Thoracic aorta (tissue), 2 donors: ENCODE measurements at places on chromosomes 3 and 15. TPM values are rescaled to one million over a fixed set of nuclear protein-coding genes. Genes with fewer than 3 reads are reported as not detected.

Gene LRRC2
- 0.42 TPM for total RNA-seq

Gene STAC
- 62.3 TPM for total RNA-seq

- H3K4me1 ChIP-seq = no peaks in the 10 kb centered on the region
- no peaks in the 10 kb centered on the region for H3K27me3 ChIP-seq
- no peak for DNase-seq
- H3K4me3 ChIP-seq = no peak overlapping the region
These were observed 76.0 kb downstream of the MTHFS start for GRCh38 chr15:79820820-79821219.

Gene RPL22L1
- total RNA-seq = 46.2 TPM

Gene C15orf39
- 22.7 TPM for total RNA-seq

DNA sequence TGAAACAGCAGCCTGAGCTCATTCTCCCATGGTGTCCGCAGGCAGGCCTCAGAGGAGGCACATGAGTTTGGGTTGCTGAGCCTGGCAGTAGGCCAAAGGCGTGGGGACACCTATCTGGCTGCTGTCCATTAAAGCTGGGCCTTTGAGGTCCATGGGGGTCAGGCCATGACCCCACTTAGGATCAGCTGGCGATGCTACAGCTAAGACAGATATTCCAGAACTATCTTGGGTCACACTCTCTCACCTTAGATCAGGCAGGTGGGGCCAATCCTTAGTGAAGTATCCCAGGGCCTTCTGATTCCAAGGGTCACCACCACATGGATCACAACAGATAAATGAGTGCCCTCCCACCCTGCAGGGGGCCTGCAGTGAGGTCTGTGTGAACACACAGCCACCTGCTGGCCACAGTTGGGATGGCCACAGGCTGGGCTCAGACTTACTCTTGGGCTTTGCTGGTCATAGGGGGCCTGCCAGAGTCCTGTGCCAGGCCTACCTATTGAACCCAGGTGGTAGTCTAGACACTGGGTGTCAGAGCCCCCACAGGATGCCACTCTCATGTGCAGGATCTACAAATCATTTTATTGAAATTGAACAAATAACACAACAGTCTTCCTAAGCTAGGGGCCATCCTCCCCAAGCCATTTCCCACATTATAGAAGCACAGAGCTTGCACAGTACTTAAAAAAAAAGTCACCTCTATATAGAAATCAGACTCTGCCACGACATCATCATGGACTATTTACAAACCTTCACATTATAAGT, 2.0 kb upstream of the HYAL2 start:
- H3K27me3 ChIP-seq = no peaks in the 10 kb centered on the region
- H3K27ac ChIP-seq = no peak overlapping the region
- H3K4me3 ChIP-seq = no peak overlapping the region
- H3K4me1 ChIP-seq = peaks cover 29% of the 10 kb centered on the region

GRCh38 chr3:184740509-184741258, 28.8 kb upstream of the MAGEF1 start:
- no peak for DNase-seq
- no peak overlapping the region for H3K27ac ChIP-seq
- no peak overlapping the region for H3K4me3 ChIP-seq

Gene PLXNB1
- 177 TPM for total RNA-seq

Gene SKIL
- total RNA-seq = 60.1 TPM

DNA sequence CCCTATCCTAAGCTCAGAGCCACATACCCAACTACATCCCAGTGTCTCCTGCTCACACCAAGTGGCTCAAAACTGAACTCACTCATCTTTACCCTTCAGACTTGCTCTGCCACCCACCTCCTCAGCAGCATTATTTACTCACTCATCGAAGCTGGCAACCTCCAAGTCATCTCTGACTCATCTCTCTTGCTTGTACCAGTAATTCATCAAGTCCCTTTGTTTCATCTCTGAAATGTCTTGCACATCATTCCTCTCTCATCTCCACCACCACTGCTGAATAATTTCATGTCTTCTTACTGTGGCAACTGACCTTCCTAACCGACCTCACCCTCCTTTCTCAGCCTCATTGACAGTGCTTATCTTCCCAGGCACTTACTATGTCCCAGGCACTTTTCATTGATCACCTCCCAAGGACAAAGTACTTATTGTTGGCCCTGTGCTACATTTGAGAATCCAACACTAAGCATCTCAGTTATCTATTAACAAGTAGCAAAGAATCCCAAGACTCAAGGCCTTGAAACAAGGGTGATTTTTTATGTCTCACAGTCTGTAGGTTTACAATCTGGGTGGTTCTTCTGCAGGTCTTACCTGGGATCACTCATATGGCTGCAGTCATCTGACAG, 82.0 kb downstream of the MRPL46 start:
- DNase-seq = no peak
- H3K36me3 ChIP-seq = no peaks in the 10 kb centered on the region
- no peaks in the 10 kb centered on the region for H3K4me1 ChIP-seq

Gene VWA5B2
- total RNA-seq = not detected

DNA sequence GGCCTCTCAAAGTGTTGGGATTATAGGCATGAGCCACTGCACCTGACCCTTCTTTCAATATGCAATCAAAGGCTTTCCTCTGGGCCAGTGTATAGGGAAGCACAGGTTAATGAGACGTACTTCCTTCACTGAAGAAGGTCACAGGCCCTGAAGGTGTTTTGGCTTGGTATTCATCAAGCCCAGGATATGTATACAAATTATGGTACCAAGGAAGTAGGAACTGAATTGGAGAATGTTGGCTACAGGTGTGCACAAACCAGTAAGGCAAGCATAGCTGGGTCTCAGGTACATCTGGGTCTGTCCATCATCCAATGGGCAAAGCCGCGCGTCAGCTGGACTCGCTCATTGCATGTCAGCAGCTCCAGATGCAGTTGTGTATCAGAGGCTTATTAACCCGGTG, 237.9 kb downstream of the ADAMTS17 start:
- no peak for DNase-seq
- H3K27ac ChIP-seq = no peak overlapping the region
- no peak overlapping the region for H3K4me3 ChIP-seq
- H3K27me3 ChIP-seq = no peaks in the 10 kb centered on the region

DNA sequence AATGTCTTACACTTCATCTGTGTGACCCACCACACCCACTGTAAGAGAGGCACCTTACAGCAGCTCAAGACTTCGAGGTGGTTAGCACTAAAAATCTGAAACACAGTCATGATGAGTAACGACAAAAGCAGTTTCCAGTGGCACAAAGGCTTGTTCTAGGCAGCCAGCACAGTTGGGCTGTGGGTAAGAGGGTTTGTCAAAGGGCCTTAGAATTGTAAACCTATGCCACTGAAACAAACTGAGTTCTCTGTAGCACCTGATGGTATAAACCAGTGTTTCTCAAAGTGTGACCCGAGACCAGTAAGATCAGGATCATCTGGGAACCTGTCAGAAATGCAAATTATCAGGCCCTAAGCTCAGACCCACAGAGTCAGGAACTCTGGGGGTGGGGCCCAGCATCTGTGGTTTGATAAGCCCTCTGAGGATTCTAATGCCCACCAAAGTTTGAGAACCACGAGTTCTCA, 36.5 kb downstream of the DAPK2 start:
- no peak overlapping the region for H3K27ac ChIP-seq
- H3K36me3 ChIP-seq = no peaks in the 10 kb centered on the region
- no peaks in the 10 kb centered on the region for H3K4me1 ChIP-seq
- no peak overlapping the region for H3K4me3 ChIP-seq
- no peak for DNase-seq

- H3K27me3 ChIP-seq = no peaks in the 10 kb centered on the region
- H3K36me3 ChIP-seq = no peaks in the 10 kb centered on the region
- H3K4me3 ChIP-seq = no peak overlapping the region
- no peak overlapping the region for H3K27ac ChIP-seq
- no peaks in the 10 kb centered on the region for H3K4me1 ChIP-seq
These were observed 210.4 kb downstream of the ERC2 start for GRCh38 chr3:56257826-56258225.

- peaks cover 3% of the 10 kb centered on the region for H3K4me1 ChIP-seq
- DNase-seq = no peak
- H3K36me3 ChIP-seq = no peaks in the 10 kb centered on the region
- no peak overlapping the region for H3K4me3 ChIP-seq
- H3K27me3 ChIP-seq = no peaks in the 10 kb centered on the region
These were observed 4.1 kb downstream of the RASGRP1 start for GRCh38 chr15:38560456-38560926.

Gene PCCB
- 22.6 TPM for total RNA-seq

DNA sequence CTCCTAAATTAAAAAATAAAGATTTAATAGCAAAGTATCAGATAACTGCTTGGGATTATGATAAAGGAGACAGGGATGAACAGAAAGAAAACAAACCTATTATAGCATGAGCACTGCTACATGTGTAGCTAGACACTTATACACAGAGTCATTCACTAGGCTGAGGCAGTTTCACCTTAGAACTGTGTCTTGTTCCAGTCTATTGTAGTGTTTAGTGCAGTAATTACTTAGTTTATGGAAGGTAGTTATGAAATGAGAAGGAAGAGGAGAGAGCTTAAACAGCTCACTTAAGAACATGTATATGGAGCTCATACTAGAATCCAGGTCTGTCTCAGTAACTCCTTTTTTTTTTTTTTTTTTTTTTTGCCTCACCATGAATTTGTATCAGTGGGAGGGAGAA, 441.4 kb downstream of the PDCD6IP start:
- no peaks in the 10 kb centered on the region for H3K36me3 ChIP-seq
- H3K27me3 ChIP-seq = no peaks in the 10 kb centered on the region
- no peak overlapping the region for H3K27ac ChIP-seq

GRCh38 chr3:37935756-37936666, 54.6 kb upstream of the VILL start:
- no peak for DNase-seq
- peak overlapping the region; percentile 35 for H3K27ac ChIP-seq
- no peak overlapping the region for H3K4me3 ChIP-seq
- peaks cover 26% of the 10 kb centered on the region for H3K4me1 ChIP-seq
